Cardiac muscle cell (in vitro differentiated cells and primary cell): ENCODE measurements at places on chromosomes 2 and 18.
A peak's percentile ranks its signal among the peaks of the same experiment; 100 is the strongest.

DNA sequence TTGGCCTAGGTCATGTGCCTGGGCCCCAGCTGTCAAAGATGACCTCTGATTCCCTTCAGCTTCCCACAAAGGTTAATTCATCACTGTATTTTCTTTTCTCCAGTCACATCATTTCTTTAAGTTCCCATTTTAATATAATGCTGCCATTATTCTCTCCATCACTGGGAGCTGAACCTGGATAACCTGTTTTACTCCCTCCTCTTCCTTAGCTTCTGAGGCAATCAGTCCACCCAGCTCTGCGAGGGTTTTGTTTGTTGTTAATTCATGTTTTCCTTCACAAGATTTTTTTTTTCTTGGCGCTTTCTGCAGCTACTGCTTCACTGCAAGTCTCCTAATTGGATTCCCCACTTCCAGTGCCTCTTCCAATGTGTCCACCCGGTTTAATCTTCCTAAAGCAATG, 5.1 kb upstream of the EML4 start:
- no peak for DNase-seq

GRCh38 chr2:157194097-157194688, 63.3 kb upstream of the GALNT5 start:
- peak; percentile 79 for DNase-seq

- no peak for DNase-seq
Observed at GRCh38 chr2:47063538-47063930, 91.6 kb downstream of the STPG4 start.

DNA sequence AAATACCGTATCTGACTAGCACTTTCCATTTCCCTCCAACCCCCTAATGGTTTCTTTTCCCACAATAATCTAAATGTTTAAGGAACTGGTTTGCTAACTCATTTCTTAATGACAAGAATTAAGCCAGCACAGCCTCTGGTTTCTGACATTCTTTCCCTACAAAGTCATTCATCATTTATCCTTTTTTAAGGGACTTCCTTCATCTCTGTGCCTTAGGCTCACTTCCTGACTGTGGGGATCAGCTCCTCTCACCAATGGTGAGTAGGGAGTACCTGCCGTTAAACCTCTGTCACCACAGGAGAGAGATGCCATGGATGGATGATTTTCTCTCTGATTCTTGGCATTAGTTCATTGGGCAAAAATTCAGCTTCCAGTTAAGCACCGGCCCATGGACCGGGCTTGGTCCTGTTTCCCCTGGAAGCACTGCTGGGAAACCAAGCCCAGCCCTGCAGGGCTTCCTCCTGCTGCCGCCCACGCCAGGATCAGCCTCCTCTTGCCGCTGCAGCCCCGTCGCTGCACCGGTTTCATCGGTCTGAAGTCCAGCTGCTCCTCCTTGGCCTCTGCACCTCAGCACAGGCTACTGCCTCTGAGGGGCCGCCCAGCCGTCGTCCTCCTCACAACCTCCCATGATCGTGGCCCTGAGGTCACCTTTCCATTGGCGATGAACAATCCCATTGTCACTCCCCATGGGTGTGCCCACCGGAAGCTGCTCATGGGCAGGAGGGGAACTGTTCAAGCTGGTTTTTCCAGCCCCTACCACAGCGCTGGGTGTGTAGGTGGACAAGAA, 64.0 kb upstream of the ZNF516 start:
- no peak for DNase-seq

GRCh38 chr18:48949606-48950535, 894 bp downstream of the SMAD7 start:
- peak; percentile 66 for DNase-seq

- no peak for DNase-seq
Observed at GRCh38 chr2:42854207-42854818, 61.9 kb upstream of the HAAO start.

DNA sequence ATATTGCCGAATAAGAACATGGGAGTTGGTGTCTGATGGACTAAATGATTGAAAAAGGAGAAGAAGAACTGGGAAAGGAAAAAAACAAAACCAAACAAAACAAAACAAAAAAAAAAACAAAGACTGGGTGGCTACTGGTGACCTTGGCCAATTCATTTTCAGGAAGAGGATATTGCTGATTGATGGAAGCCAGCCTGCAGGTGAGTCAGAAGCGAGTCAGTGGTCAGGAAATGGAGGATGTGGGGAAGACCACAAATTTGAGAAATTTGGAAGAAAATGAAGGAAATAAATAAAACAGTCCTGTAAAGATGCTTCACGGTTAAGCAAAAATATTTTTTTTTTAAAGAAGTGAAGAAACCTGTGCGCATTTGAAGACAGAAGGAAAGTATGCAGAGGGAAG, 296.9 kb downstream of the ZNF521 start:
- DNase-seq, result peak; percentile 4

- no peak for DNase-seq
Observed at GRCh38 chr2:158191076-158191895, 89.6 kb downstream of the UPP2 start.

DNA sequence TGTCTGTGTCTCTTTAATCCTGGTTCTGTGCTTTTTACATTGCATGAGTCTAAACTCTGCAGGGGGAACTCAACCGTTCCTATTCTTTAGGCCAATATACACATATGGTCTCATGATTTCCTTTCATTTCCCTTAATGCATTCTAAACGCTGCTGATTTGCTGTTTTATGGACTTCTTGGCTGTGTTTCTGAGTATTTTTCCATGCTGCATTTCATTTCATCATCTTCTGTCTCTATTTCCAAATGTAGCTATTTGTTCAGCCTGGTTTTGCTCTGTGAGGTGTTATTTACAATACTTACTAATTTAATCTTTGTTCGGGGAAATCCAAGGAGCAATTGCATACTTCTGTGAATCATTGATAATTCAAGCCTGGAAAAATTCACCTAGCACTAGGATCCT, 897.2 kb downstream of the TSN start:
- peak; percentile 20 for DNase-seq

DNA sequence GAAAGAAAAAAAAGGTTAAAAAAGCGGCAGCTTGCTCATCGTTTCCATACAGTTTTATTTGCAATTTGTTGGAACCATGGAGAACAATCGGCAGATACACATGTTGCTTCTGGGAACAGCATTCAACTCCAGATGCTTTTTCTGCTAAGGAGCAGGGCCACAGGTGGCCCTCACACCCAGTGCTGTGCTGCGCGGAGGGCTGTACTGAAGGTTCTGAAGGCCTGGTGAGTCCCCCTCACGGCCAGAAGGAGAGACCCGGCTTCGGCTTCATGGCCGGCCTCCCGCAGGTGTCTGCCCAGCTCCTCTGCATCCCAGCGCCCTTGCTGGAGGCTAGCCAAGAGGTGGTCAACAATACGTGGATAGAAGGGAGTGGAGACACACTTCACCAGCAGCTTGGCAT, 394.3 kb downstream of the NBAS start:
- DNase-seq, result no peak

DNA sequence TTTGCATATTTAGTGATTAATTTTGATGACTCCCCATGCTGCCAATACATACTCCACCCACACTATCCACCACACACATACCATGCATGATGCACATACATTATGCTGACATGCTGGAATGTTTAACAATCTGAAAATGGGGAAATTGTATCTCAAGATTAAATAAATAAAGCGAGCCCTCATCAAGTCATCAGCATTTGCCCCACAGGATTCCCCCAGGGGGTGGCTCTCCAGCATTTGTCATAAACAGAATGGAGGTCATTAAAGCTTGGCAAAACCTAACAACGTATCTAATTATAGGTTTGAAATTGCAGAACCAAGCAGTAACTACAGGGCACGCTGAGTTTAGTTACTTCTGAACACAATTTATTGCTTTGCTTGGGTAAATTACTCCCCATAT, 141.2 kb upstream of the TACR1 start:
- DNase-seq, result no peak

DNA sequence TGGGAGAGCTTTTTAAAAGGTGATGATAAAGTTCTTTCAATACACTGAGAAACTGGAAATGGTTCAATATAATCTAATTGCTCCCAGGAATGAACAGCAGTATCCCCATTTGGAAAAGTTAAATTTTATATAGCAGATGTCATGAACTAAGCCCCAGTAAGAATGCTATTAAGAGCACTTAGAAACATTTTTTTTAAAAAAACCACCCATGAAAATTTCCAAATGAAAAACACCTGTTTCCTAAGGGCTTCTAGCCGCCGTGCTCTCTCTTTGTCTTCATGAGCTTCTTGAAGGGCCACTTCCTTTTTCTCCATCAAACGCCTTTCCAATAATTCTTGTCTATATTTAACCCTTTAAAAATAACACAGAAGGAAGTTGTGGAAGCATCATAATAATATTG, 77.0 kb downstream of the UPP2 start:
- no peak for DNase-seq

DNA sequence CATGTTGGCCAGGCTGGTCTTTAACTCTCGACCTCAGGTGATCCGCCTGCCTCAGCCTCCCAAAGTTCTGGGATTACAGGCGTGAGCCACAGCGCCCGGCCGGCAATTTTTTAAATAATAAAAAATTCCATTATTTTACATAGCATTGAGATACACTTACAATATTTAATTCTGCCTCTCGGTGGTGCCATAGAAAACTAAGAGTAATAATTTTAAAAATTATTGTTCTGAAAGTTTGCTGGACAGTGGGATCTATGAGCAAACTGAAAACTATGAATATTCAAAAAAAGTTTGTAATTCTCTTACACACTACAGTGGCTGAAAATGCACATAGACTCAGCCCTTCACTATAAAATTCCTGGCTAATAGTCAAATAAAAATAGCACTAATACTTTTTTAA, 90.9 kb upstream of the STON1 start:
- DNase-seq, result no peak

- DNase-seq, result no peak
Observed at GRCh38 chr2:238873381-238873801, 25.5 kb downstream of the TWIST2 start.

- DNase-seq, result no peak
Observed at GRCh38 chr2:234060236-234060635, 9.7 kb downstream of the SPP2 start.

DNA sequence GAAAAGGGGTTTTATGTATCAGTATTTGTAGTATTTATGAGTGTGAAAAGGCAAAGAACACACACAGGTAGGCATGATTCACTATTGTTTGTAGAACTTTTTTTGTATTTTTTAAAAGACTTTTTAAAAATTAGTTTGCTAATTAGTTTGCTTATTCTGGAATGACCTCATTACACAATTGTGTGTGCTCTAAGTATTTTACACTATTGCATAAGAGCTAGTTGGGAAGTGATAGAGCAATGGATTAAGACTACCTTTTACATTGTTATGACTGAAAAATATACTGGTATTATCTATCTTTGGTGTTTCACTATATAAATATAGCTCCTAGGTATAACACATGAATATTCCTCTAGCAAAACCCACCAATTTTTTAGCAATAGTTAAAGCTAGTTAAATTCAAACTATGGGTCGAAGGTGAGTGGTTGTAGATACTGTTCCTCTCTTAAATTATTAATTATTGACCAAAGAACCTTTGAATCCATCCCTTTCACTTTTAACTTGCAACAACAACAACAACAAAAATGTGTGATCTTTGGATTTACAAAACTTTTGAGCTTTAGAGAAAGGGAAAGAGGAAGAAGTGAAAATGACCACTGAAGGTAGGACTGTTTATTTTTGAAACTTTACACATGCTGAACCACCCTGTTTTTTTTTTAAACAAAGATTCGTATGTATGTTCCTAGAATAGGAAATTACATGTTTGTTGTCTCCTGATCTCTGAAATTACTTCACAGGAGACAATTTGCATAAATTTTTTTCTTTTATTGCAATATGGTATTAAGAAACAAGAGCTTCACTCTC, 18.7 kb downstream of the ITPRID2 start:
- DNase-seq, result no peak

DNA sequence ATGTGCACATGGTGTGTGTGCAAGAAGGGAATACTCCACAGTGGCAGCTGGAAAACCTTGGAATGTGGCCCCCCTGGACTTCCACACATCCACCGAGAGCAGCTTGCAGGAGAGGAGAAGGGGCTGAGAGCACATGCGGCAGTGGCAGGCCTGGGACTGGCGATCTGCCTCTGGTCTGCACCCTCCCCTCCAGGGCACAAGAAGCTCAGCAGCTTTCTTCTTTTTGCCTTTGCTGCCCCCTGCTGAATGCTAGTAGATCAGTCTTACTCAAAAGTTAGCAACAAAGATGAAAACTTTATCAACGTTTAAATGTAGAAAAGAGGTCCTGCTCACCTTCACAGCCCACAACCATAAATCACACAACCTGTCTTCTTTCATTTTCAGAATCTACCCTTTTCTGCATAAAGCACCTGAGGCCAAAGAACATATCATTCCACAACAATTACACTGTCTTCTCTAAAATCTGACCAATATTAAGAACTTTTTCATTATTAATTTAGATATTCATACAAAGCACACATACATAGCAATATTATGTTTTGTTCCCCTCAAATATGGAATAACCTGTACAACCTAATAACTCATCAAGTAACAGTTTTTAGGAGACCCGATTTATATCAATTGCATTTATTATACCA, 34.6 kb downstream of the TGFBRAP1 start:
- DNase-seq, result peak; percentile 78

GRCh38 chr2:122683018-122683417, 927.6 kb downstream of the TSN start:
- DNase-seq, result no peak

GRCh38 chr2:47089083-47089464, 66.0 kb downstream of the STPG4 start:
- peak; percentile 78 for DNase-seq

GRCh38 chr2:205954707-205955106, 131.3 kb downstream of the INO80D start:
- no peak for DNase-seq

DNA sequence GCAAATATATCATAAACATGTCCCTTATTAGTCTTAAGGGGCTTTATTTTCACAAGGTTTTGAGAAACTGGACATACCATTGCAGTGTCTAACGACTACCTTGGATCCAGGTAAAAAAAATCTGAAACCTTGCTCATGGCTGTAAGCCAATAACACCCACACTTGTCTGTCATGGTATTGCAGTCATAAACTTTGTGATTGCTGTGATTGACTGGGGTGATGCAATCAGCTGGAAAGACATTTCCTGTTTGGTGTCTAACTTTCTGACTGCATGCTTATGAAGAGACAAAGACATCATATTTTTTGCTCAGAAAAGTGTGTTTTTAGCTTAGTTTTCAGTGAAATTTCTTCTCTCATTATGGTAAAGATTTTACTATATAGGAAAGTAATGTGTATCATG, 635.0 kb downstream of the TSN start:
- no peak for DNase-seq

GRCh38 chr2:122210898-122211856, 455.7 kb downstream of the TSN start:
- no peak for DNase-seq

DNA sequence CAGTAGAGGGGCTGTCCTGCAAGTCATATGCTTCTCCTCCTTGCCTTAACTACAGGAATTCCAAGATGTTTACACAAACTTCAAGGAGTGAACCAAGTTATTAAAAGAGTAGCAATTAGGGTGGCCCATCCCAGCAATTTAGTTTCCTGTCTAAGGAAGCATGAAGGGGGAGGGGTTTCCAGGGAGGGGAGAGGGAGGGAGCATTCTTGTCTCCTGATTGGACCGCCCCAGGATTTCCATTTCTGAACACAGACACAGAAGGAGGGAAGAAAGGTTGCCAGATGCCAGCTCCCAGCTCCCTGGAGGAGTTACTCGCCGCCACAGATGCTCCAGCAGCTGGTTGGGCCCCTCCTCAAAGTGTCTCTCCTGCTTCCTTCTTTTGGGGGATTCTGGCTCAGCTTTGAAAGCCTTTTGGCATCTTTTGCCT, 107.6 kb downstream of the TRIB2 start:
- DNase-seq, result peak; percentile 76

GRCh38 chr2:154846842-154847241, 148.3 kb downstream of the KCNJ3 start:
- DNase-seq, result no peak
